NCI-H1105 (cell line): ENCODE measurements at places on chromosomes 2 and 18.

- DNase-seq, result no peak
Observed at GRCh38 chr2:137700681-137701080, 263.6 kb upstream of the HNMT start.

- no peak for DNase-seq
Observed at GRCh38 chr2:127649100-127649611, 3.2 kb downstream of the GPR17 start.

DNA sequence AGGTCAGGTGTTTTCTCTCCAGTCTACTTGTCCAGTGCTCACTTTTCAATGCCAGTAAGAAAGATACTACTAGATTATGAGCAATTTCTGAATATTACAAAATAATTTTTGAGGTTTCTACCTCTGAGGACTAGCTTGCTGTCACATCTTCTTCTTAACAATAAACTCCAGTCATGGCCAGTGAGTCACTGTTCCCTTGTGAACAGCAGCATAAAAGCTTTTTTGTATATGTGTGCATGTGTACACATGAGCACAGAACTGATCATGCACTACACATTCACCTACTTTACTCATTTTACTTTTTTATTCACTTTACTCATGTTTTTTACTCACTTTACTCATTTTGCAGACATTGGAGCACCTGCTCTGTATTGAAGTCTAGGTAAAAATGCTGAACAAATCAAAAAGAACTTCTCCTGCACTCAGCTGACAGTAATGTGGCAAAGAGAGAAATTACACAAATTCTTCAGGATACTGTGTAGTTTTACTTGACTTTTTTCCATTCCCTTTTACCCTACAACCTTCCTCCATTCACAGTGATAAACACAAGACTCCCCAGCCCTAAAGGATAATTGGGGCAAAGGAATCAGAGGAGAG is 28.0 kb downstream of the ST6GAL2 start:
- no peak for DNase-seq

DNA sequence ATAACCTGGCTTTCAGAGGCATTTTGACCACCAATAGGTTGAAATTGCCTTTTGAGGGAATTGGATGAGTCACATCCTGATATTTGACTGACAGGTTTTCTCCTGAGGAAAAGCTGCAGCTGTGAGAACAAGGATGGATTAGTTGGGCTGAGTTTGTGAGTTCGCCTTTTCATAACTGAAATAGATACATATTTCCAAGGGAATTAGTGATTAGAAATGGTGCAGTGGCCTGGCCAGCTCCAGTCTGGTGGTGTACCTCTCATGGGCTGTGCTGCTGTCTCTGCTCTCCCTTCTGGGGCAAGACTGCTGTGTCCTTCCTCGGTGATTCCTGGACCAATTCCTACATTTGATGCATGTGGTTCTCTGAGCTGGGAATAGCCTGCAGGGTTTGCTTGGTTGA is 341.3 kb downstream of the TSN start:
- no peak for DNase-seq

GRCh38 chr2:11370377-11371091 is 26.1 kb upstream of the ROCK2 start:
- no peak for DNase-seq

GRCh38 chr2:39225567-39225966 is 18.2 kb downstream of the CDKL4 start:
- DNase-seq, result no peak
